Thyroid gland (tissue), 4 donors: ENCODE measurements at places on chromosomes 3 and 15.

GRCh38 chr3:127180859-127181258 lies 12.1 kb upstream of the PRR23E start:
- H3K4me3 ChIP-seq = no peak overlapping the region
- no peak for DNase-seq
- H3K4me1 ChIP-seq = no peaks in the 10 kb centered on the region
- no peaks in the 10 kb centered on the region for H3K27me3 ChIP-seq
- H3K36me3 ChIP-seq = no peaks in the 10 kb centered on the region

- DNase-seq = no peak
- H3K4me1 ChIP-seq = peaks cover 2% of the 10 kb centered on the region
- no peaks in the 10 kb centered on the region for H3K36me3 ChIP-seq
- H3K27me3 ChIP-seq = no peaks in the 10 kb centered on the region
- H3K4me3 ChIP-seq = no peak overlapping the region
Measured at GRCh38 chr3:48069339-48069738, 53.1 kb upstream of the MAP4 start.

GRCh38 chr3:30203301-30203700 lies 403.1 kb upstream of the TGFBR2 start:
- H3K36me3 ChIP-seq = no peaks in the 10 kb centered on the region
- H3K27ac ChIP-seq = no peak overlapping the region
- H3K27me3 ChIP-seq = no peaks in the 10 kb centered on the region
- no peaks in the 10 kb centered on the region for H3K4me1 ChIP-seq
- no peak overlapping the region for H3K4me3 ChIP-seq

GRCh38 chr3:73801444-73801843 lies 176.7 kb upstream of the PDZRN3 start:
- H3K4me3 ChIP-seq = no peak overlapping the region
- no peak for DNase-seq
- H3K36me3 ChIP-seq = no peaks in the 10 kb centered on the region
- H3K27me3 ChIP-seq = no peaks in the 10 kb centered on the region

DNA sequence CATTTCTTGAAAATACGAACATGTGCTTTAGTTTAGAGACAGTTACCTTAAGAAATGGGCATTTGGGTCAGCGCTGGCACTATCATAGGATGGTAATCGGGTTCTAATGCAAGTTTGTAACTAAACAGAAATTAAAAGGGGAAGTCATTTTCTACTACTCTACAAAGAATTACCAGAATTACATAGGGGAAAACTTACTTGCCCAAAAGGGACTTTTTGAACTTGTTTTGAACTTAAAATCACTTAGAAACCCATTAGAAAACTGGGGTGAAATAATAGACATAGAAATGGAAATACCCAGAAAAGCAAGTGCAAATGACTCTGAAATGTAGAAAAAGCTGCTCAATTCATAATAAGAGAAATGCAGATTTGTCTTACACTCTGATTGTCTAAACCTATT lies 44.9 kb downstream of the SPATA16 start:
- no peak overlapping the region for H3K4me3 ChIP-seq
- no peak for DNase-seq
- no peak overlapping the region for H3K27ac ChIP-seq
- H3K4me1 ChIP-seq = no peaks in the 10 kb centered on the region

DNA sequence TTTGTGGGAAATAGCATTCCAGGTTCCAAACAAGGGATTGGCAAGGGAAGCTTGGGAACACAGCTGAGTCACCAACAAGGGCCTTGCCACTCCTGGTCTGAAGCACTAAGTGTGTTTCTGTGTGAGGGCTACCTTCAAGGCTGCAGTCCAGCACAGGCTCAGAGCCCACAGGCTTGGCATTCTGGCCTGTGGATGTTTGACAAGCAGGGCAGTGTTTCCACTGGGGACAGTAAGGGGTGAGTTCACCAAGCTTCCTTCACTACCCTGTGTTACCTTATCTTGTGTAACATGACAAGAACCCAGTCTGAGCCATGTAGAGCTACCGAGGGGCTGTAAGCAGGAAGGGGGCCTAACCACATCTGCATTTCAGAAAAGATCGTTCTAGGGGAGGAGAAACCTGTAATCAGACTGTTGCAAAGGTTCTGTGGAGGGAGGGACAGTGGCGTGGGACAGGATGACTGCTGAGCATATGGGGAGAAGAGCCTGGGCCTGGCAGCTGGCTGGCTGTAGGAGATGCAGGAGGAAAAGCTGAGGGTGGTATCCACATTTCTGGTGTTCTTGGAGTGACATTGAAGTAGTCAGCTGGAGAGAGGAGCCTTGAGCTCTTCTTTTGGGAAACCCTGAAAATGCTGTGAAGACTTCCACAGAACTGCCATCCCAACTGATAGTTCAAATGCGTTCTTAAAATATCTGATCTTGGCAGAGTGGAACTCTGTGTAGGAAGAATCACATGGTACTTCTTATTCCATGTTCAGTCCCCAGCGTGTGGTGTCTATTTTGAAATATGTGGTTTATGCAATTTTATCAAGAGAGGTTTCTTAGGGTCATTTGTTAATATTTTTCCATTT lies 61.3 kb downstream of the CTDSPL start:
- peak overlapping the region; percentile 26 for H3K27ac ChIP-seq
- no peak for DNase-seq
- no peak overlapping the region for H3K4me3 ChIP-seq
- no peaks in the 10 kb centered on the region for H3K27me3 ChIP-seq
- H3K36me3 ChIP-seq = no peaks in the 10 kb centered on the region

DNA sequence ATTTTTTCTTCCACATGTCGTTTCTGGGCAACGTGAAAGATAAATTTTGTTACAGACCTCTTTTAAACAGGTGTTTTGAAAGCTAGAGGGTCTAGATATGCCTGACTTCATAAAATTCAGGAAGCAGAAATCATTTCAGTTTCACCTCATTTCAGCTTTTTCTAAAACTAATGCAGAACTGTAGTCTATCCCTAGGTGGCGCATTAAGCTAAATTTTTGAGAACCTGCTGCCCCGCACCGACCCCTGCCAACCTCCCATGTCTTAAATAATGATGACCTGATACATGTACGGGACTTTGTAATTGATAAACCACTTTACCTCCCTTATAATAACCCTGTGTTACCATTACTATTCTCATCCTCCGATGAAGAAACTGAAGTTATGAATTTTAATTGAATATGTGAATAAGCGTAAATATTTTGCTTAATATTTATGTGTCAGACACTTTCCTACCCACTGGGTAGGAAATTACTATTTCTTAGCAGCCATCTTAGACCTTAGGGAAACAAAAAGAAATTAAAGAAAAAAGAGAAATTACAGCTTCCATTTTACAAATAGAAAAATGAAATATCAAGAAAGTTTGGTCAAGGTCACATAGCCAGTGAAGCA lies 78.7 kb upstream of the GCNT3 start:
- peaks cover 5% of the 10 kb centered on the region for H3K4me1 ChIP-seq
- H3K27ac ChIP-seq = peak overlapping the region; percentile 38
- DNase-seq = peak; percentile 37
- H3K4me3 ChIP-seq = no peak overlapping the region
- H3K36me3 ChIP-seq = no peaks in the 10 kb centered on the region

- no peaks in the 10 kb centered on the region for H3K27me3 ChIP-seq
- H3K36me3 ChIP-seq = no peaks in the 10 kb centered on the region
- no peak overlapping the region for H3K27ac ChIP-seq
- no peak for DNase-seq
- no peaks in the 10 kb centered on the region for H3K4me1 ChIP-seq
- no peak overlapping the region for H3K4me3 ChIP-seq
Measured at GRCh38 chr3:193569119-193569518, 14.4 kb upstream of the ATP13A4 start.

- no peak overlapping the region for H3K27ac ChIP-seq
- DNase-seq = no peak
- H3K4me1 ChIP-seq = peaks cover 6% of the 10 kb centered on the region
- no peaks in the 10 kb centered on the region for H3K36me3 ChIP-seq
Measured at GRCh38 chr15:77945566-77945965, 131.9 kb downstream of the TBC1D2B start.

DNA sequence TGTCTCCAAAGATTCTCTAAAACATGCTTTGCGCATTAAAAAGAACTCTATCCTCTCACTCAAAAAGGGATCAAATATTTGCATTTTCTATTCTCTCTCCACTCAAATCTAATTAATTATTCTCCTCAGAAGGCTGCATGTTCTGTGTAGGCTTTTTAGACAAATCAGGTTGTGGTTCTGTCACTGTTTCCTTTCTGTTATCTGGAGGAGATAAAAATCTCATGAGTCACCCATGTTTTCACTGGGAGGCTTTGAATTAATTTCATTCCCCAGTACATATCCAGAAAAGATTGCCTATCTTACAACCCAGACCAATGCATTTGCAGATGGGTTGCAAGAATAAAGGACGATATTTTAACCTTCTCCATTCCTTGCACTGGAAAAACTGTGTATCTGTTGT lies 446.5 kb downstream of the GRM7 start:
- H3K4me3 ChIP-seq = no peak overlapping the region
- DNase-seq = no peak
- no peaks in the 10 kb centered on the region for H3K4me1 ChIP-seq
- no peaks in the 10 kb centered on the region for H3K27me3 ChIP-seq
- no peak overlapping the region for H3K27ac ChIP-seq
